NCI-H2081 treated with DMSO at 0.1 percent for 48 hours (cell line): ENCODE measurements at places on chromosomes 3 and 15.

GRCh38 chr3:143731776-143732175 lies 116.5 kb downstream of the SLC9A9 start:
- DNase-seq: no peak

- no peak for DNase-seq
Observed at GRCh38 chr15:92166751-92167405, 226.8 kb upstream of the ST8SIA2 start.

GRCh38 chr3:69985266-69985665 lies 14.3 kb upstream of the SAMMSON start:
- DNase-seq: no peak

GRCh38 chr15:38299216-38299615 lies 46.6 kb downstream of the SPRED1 start:
- DNase-seq: no peak

GRCh38 chr3:46501702-46502101 lies 3.9 kb downstream of the RTP3 start:
- no peak for DNase-seq

GRCh38 chr15:27744641-27745040 lies 354.5 kb downstream of the OCA2 start:
- DNase-seq: no peak

DNA sequence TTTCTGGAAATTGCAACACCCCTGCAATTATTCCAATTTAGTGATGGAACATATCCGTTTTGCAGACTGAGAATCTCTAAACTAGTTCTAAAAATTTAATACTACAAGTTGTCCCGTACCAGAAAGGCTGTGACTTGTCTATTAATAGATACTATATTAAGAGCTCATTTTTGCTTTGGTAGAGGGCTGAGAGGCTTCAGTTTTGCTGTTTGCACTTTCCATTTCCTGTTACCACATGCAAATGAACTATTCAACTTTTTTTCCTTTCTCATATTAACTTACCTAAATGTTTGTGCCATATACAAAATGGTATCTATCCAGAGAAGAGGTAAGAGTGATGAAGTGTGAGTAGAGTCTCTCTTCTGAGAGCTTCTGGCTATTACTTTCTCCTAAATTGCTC lies 101.5 kb upstream of the CRBN start:
- DNase-seq: no peak

GRCh38 chr3:61718565-61718964 lies 157.2 kb downstream of the PTPRG start:
- no peak for DNase-seq

- no peak for DNase-seq
Observed at GRCh38 chr15:74203914-74204431, 1.4 kb upstream of the STRA6 start.

- no peak for DNase-seq
Observed at GRCh38 chr3:36428445-36428844, 48.1 kb downstream of the STAC start.

DNA sequence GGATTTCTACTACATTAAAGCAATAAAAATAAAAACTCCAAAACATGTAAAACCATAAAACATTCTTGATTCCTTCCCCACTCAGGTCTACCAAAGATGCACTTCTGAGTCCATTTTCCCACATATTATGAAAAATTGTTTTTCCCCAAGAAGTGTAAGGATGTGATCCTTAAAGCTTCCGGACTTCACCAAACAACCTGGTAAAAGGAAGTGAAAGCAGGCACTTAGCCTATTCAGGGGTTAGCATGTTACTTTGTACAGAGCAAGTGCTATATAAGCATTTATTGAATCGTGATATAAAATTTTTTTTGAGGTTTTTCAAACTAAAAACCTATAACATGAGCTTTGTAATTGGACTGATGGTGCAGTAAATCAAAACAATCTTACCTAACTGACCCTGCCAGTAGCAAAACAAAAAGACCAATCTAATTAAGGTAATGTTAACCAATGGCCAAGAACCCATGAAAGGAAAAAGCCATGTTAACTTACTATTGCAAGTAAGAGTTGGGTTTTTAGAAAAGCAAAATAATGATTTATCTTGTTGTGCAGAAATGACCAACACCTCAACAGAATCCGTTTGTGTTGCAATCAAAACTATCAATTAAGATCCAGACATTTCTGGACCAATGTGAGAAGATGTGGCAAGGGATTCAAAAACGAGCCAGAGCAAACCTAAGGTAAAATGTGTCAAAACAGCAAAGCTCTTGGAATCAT lies 1.8 kb downstream of the SETD2 start:
- no peak for DNase-seq

DNA sequence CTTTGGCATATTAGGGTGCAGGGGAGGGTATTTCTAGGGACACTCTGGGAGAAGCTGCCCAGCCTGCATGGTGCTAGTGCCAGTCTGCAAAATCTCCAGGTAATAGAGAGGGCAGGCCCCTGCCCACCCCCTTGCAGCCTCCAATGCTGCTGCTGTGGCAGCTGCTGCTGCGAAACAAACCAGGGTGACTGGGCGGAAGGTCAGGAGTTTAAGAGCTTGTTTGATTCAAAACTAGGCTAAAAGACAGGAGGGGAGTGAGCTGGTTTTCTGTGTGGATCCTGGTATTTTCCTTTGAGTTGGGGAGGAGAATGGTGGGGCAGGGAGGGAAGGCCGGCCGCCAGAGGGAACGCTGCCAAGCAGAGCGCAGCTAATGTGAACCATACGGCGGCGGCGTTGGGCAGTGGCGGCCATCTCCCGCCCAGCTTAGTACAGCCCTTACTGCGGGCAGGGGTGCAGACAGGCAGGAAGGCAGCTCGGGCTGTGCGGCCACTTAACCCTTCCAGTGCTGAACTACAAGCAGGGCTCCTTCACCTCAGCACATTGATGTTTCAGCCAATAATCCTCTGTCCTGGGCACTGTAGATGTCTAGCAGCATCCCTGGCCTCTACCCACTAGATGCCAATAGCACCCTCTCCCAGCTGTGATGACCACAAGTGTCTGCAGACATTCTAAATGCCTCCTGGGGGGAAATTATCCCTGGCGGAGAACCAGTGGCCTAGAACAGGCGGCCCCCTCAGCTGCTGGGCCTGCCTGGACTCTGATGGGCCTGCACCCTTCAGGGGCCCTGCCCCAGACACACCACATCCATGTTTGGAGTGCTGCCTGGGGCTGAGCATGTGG lies 125.7 kb downstream of the EEFSEC start:
- no peak for DNase-seq

GRCh38 chr3:179531576-179531975 lies 31.1 kb upstream of the ACTL6A start:
- DNase-seq: no peak

DNA sequence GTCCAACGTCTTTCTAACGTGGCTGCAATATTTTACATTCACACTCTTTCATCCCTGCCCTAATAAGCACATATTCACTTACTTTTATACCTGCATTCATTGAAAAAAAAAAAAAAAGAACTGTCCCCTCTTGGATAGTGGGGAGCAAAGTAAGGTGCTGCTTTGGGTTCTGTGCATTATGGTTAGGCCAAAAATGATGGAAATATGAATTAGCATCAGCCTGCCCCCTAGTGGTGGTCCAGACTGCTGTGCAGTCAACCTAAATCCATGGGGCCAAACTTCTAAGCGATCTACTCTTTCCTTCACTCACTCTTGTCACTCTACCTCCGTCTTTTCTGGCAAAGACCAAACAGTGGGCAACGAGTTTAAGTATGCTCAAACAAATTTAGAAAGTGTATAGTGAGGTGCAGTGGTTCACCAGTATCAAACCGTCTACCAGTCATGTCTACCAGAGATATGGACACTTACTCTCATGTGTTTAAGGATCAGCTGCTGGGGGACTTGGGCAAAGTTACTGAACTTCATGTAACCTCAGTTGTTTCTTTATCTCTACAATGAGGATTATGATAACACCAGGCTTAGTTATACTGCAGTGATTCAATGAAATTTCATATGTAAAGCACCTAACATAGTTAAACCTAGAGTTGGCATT lies 61.5 kb upstream of the GRM7 start:
- DNase-seq: no peak

DNA sequence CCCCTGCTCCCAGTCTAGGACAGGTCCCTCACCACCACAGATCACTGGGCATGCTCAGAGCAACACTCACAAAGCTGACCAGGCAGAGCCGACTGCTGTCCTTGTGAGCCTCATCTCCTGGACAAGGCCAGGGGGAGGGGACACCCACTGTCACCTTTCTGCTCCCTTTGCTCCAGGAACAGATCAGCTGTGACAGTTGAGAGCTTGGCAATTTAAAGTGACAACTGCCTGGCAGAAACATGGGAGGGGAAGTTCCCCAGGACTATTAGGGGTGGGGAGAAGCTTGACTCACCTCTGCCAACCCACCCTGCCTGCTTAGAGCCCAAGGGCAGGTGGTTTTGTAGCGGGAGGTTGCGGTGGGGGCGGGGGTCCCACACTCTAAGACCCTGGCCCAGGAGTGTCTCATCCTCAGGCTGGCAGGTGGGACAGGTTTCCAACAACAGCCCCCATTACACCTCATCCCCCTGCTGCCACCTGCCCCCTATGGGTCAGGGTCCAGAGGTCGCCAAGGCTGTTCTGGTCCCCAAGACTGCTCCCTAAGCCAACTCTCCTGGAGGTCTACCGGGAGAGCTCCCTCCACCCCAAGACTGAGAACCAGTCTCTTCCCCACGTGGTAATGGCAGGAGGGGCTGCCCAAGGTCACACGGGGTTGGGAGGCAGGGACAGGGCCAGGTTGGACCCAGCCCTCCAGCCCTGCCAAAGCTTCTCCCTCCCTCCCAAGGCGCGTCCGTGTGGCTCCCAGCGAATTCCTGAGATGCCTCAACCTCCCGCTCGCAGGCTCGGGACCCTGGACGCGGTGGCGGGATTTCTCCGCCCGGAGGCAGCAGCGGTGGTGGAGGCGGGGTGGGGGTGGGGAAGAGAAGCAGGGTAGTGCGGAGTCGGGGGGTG lies 80.4 kb downstream of the IQSEC1 start:
- no peak for DNase-seq

- DNase-seq: no peak
Observed at GRCh38 chr3:154244644-154245043, 79.6 kb downstream of the DHX36 start.

GRCh38 chr3:51622413-51622812 lies 48.6 kb upstream of the TEX264 start:
- DNase-seq: no peak

GRCh38 chr15:56950979-56951378 lies 32.5 kb downstream of the TCF12 start:
- no peak for DNase-seq

DNA sequence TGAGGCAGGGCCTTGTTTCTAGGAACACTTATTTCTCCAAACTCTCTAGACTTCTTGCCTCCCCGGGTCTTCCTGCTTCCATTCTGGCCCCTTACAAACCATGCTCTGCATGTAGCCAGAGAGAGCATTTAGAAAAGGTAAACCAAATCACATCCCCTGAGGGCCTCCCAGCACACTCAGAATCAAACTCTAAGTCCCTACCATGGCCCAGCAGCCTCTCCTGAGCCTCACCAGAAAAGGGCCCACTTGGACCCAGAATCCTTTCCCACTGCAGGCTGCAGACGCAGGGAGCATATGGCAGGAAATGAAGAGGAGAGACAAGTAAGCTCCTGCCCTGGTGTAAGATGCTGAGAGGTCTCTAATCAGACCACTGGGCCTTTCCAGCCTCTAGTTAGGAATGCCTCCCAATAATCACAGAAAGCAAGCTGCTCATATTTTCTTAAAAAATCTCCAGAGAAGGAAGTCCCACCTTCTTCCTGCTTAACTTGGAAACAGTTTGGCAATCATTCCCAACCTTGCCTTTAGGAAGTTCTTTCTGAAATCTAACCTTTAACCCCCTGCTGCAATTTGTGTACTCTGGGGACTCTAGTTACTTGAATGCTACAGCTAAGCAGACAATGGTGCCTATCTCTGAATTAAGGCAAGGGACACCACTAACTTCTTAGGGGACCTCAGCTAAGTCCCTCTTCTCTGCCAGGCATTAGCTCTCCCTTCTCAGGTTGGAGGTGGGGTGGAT lies 4.2 kb downstream of the AMOTL2 start:
- no peak for DNase-seq

- no peak for DNase-seq
Observed at GRCh38 chr3:195348426-195349115, 77.6 kb upstream of the XXYLT1 start.

GRCh38 chr3:10771486-10772270 lies 44.4 kb upstream of the SLC6A11 start:
- DNase-seq: no peak
